LHCN-M2 (cell line): ENCODE measurements at places on chromosomes 4 and X. TPM values are rescaled to one million over a fixed set of nuclear protein-coding genes. Genes with fewer than 3 reads are reported as not detected.

Gene KCND1
- total RNA-seq = 0.32 and 0.69 TPM in 2 replicates

DNA sequence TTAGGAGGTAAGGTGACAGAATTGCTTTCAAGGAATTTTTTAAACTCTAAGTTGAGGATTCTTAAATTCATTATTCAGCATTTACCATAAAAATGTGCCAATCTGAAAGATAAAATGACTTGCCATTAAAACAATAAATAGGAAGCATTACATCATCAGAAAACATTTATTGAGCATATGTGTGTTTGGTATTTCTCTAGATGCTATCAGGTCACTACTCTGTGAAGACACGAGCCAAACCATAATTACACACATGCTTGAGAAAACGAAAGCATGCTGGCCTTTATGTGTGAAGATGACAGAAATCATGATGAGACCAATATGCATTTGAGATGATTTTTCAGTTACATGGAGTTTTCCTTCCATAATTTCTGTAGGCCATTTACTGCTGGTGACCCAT is 12.3 kb upstream of the IL21 start:
- no peak for DNase-seq

- DNase-seq = no peak
Observed at GRCh38 chr4:6658597-6659075, 18.2 kb downstream of the MRFAP1 start.

GRCh38 chrX:131725001-131725654 is 181.3 kb downstream of the OR13H1 start:
- no peak for DNase-seq

- no peak for DNase-seq
Observed at GRCh38 chrX:68438575-68438974, 5.3 kb upstream of the OPHN1 start.

DNA sequence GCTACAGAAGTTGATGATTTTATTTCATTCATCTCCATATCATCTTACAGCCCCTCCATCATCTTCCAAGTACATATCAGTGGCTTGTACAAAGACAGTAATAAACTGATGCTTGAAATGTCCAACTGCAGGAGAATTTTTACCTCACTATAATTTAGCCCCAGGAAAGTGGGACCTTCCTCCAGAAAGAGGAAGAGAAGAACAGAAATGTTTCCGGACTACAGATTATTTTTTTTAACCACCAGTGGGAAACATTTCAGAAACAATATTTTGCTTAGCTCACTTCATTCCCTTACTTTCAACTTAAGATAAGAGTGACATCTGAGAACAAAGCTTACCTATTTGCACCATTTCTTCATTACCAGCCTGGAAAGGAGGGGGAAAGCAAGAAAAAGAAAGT is 2.0 kb downstream of the ADAMTS3 start:
- DNase-seq = no peak
